ENCODE measurements at places on chromosomes 16 and 17. TPM values are rescaled to one million over a fixed set of nuclear protein-coding genes. Genes with fewer than 3 reads are reported as not detected.

DNA sequence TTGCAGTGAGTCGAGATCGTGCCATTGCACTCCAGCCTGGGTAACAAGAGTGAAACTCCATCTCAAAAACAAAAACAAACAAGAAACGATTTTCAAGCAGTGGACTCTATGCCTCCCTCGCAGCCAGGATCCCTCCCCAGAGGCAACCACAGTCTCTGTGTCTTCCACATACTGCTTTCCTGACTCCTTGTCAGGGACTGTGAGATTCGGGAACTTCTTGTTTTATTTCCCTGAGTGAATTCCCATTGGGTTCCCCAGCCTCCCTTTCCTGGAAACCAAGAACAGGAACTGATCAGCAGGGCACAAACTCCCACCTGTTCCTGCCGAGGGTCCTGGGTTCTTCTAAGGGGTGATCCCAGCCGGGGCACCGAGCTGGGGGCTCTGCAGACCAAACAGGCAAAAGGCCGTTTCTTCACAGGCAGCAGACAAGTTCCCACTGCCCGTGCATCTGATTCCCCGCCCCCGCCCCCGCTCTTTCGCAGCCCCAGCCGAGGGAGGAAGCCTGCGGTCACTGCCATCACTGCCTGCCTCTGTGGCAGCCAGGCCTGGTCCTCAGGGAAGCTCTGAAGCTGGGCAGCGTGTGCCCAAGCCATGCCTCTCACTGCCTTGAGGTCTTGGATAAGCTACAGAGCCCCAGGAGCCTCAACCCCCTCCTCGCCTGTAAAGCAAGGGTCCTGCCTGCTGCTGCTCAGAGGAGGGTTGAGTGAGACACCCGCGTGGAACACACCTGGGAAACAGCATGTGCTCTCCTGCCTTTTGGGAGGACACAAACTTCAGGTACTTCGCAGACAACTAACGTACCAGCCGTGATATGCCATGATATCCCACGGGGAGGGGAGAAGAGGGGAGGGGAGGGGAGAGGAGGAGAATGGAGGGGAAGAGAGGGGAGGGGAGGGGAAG, 5.5 kb upstream of the PIEZO1 start:
- peaks cover 51% of the 10 kb centered on the region for H3K4me1 ChIP-seq
- H3K36me3 ChIP-seq = peaks cover 2% of the 10 kb centered on the region
- peak; percentile 84 for DNase-seq

- H3K27ac ChIP-seq = no peak overlapping the region
- no peak overlapping the region for H3K4me3 ChIP-seq
- DNase-seq = no peak
- no peaks in the 10 kb centered on the region for H3K36me3 ChIP-seq
- H3K4me1 ChIP-seq = no peaks in the 10 kb centered on the region
Measured at GRCh38 chr17:67041941-67042899, 2.1 kb upstream of the CACNG1 start.

DNA sequence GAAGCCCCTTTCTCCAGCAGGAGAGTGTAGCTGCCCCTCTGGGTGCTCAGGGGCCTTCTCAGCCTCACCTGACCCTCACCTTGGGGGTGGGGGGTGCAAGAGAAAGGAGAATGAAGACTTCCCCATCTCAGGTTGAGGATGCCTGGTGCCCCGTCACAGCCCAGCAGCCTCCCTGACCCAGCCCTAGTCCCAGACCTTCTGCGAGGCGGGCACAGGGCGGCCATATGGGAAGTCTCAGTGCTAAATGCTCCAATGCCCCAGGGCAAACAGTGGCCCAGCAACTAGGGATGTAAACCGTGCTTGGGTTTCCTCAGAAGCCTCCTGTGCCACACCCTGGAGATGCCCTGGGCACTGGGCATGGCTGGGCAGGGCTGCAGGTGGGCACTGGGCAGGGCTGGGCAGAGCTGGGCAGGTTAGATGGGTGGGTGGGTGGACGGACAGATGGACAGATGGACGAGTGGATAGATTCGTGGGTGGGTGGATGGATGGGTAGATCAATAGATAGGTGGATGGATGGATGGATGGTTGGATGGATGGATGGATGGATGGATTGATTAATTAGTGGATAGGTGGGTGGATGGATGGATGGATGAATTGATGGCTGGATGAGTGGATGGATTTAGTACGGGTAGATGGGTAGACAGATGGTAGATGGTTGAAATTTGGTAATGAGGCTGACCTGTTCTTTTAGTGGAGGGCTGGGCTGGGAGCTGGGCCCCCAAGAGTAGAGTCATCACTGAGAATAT, 16.8 kb downstream of the TPSD1 start:
- no peaks in the 10 kb centered on the region for H3K4me1 ChIP-seq
- H3K27ac ChIP-seq = no peak overlapping the region
- no peak overlapping the region for H3K4me3 ChIP-seq
- no peaks in the 10 kb centered on the region for H3K36me3 ChIP-seq
- H3K27me3 ChIP-seq = peaks cover 15% of the 10 kb centered on the region
- DNase-seq = no peak

GRCh38 chr16:30493941-30494488, 21.5 kb downstream of the ITGAL start:
- no peaks in the 10 kb centered on the region for H3K27me3 ChIP-seq
- no peak for DNase-seq
- H3K4me1 ChIP-seq = peaks cover 31% of the 10 kb centered on the region
- H3K36me3 ChIP-seq = peaks cover 59% of the 10 kb centered on the region
- peak overlapping the region; percentile 34 for H3K27ac ChIP-seq

DNA sequence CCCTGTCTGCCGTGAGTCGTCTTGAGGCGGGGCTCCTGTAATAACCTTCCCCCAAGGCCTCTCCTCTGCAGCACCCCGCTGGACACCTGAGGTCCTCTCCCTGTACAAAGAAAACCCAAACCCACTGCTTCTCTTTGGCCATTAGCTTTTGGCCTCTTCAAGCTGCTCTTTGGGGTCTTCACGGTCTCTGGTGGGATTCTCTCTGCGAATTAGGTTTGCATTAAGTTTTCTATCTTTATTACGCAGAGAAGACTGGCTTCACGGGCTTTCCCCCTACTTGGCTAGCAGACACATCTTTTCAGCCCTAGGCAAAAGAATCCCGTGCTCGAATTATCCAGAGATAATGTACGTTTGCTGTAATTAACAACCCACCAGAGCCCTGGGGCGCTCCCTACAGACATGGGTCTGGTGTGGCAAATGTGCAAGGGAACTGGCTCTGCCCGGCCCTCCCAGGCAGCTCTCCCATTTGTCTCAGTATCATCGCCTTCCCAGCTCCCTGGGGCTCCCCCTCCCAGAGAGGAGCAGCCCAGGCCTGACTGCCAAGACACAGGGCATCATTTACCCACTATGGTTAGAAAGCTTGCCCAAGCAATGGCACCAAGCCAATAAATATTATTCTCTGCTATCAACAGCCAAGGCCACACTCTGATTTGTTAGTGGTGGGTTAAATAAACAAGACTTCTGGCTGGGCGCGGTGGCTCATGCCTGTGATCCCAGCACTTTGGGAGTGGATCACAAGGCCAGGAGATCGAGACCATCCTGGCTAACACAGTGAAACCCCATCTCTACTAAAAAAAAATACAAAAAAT, 24.7 kb upstream of the KLHDC4 start:
- no peak overlapping the region for H3K4me3 ChIP-seq
- H3K4me1 ChIP-seq = no peaks in the 10 kb centered on the region
- H3K36me3 ChIP-seq = no peaks in the 10 kb centered on the region

- H3K4me1 ChIP-seq = peaks cover 64% of the 10 kb centered on the region
- H3K36me3 ChIP-seq = peaks cover 21% of the 10 kb centered on the region
- H3K4me3 ChIP-seq = no peak overlapping the region
- H3K27me3 ChIP-seq = no peaks in the 10 kb centered on the region
Measured at GRCh38 chr17:37546302-37546701, 56.6 kb downstream of the DUSP14 start.

Gene EXOC3L1
- not detected for total RNA-seq

Gene KRT28
- not detected for total RNA-seq

Gene SMCR8
- total RNA-seq = 12.9 TPM
